ENCODE measurements at places on chromosomes 6 and 20.
A peak's percentile ranks its signal among the peaks of the same experiment; 100 is the strongest.

DNA sequence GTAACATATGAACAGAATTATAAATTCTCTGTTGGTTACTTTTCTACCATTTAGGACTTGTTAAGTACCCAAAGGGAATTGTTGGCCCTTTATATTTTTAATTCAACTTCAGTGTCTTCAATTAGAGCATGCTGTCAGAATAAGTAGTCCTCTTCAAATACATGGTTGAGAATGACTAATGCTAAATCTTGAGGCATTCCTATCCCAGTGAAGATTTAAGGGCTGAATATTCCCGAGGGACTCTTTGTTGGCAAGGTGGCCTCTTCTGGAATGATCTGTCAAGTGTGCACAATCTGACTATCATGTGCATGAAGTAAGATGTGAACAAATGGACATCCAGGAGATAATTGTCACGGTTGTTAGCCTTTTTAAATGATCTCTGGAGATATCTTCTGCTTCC, 421.7 kb downstream of the BMP2 start:
- no peak for DNase-seq

- DNase-seq: no peak
Observed at GRCh38 chr6:136016228-136017225, 165.0 kb downstream of the PDE7B start.

DNA sequence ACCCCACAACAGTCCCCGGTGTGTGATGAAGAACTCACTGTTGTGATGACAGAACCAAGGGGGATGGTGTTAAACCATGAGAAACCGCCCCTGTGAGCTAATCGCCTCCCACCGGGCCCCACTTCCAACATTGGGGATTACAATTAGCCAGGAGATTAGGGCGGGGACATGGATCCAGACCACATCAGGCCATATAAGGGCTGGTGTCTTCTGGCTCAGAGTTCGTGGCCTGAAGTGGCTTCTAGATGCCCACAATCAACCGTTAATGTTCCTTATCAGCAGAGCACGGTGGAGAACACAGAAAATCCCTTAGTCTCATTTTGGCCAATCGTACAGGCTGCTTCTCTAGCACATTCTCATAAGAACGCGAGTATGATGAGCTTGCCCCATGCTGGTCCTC, 10.9 kb upstream of the MAS1 start:
- no peak for DNase-seq

DNA sequence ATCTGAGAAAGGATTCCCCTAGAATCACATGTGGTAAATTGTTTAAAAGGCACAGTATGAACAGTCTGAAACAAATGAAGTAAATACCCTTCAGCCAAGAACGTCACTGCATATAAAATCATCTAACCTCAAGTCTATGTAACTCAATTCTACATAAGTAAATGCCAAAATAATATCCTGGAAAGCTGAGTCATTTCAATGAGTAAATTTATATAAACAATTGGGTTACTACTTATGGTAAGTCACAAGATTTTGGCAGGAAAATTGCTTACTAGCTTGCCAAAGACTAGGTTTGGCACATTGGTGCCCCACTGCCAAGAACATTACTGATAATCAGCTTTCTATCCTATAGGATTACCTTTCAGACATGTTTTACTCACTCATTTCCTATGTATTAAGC, 8.4 kb downstream of the GMDS start:
- no peak for DNase-seq

GRCh38 chr6:33105916-33106871, 30.4 kb downstream of the HLA-DPB1 start:
- DNase-seq: no peak

GRCh38 chr20:49983848-49984408, 1.1 kb downstream of the SNAI1 start:
- no peak for DNase-seq

DNA sequence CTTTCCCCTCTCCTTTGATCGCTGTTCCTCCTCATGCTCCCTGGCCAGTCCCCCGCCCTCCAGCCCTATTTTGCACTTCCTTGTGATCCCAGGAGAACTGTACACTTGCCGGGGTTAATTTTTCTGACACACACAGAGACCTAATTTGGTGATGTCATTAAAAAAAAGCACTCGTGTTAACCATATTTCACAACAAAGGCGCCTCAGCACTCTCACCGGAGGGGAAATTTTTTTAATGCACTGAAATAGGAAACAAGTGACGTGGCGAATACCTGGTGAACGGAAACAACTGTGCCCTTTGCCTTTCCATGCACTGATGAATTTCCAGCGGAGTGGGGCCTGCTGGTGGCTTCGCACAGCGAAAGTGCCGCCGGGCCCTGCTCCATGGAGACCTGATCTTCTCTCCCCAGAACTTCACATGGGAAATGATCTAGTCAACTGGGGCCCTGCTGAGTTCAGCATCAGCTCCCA, 53.9 kb upstream of the TAGAP start:
- DNase-seq: no peak

DNA sequence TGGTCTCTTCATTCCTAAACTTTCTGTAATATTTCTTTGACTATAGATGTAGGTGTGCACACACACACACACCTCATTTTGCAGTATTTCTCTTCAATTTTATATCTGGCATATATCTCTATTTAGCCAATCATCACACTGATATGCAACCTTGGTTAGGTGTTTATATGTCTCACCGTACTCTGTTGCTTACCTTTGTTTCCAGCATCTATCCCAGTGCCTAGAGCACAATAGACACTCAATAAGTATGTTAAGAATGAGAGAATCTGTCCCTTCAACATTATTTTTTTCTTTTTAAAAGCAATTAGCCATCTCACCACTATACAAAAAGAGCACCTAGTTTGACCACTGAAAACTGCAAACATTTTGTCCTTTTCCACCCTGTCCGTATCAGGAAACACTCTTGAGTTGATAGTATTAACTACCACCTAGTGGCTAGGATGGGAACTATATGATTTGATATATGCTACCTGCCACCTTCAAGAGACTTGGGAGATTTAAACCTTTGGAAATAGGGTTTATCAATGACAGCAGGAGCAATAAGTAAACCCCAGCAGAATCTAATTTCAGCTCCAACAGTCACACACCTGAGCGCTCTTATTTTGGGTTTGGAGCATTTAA, 48.7 kb upstream of the RSPO3 start:
- no peak for DNase-seq

- DNase-seq: no peak
Observed at GRCh38 chr6:105739764-105740163, 336.9 kb upstream of the PREP start.

DNA sequence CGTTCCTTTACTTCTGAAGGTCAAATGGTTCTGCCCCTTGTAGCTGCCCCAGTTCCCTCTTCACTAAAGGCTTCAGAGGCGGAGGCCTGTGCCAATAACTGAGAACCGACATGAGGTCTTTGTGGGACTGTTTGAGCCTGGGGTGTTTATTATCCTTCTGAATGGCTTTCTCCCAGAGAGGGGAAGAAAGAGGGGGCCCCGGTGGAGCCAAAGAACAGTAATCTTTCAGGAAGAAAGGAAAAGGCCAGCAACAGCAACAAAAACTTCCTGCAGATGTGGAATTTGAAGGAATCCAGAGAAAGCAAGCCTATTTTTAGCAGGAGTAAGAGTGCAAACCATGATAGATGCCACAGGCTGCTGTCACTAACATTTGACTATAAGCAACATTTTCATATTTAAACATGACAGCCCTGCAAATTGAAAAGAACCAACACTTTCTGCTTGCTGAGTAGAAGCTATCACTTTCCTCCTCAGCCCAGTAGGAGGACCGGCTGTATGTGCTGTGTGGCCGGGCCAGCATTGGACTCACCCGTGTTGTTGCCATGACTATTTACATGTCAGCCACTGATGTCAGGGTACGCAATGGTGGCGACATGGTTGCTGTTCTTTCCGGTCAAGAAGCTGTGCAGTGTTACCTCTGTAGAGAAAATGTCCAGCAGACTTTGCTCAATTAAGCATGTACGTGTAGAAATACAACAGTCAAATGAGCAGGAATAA, 121.3 kb downstream of the SOBP start:
- DNase-seq: no peak

- no peak for DNase-seq
Observed at GRCh38 chr6:25239059-25239458, 40.1 kb upstream of the CARMIL1 start.

DNA sequence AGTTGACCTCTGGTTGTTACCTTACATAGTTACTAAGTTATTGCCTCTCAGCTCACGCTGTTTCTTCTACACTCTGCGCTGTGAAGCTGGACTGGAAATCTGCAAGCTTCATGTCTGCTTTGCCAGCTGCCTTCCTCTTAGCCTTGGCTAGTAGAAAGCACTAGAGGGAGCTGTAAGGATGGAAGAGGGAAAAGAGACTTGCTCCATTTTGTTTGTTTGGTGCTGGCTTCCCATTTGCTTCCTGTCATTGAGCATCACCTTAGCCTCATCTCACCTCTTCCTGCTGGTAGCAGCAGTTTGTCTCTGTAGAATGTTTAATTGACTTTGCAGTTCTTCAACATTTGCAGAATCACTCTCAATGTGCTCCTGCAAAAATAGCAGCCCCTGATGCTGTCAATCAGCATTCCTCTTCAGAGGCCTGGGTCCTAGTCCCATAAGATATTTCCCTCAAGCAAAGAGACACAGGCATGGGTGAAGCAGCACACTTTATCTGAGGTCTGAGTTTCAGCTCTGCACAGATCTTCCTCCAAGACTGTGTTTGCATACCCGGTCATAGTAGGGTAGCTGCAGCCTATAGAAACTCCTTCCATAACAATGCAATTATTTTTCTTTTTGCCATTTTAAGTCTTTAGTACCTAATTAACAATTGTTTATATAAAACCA, 302.2 kb upstream of the EPHA7 start:
- DNase-seq: no peak

- DNase-seq: no peak
Observed at GRCh38 chr20:33660035-33660684, 2.0 kb upstream of the C20orf144 start.

- DNase-seq: no peak
Observed at GRCh38 chr6:49540614-49541013, 9.9 kb upstream of the C6orf141 start.

GRCh38 chr6:157217198-157217893, 106.0 kb downstream of the TMEM242 start:
- no peak for DNase-seq

DNA sequence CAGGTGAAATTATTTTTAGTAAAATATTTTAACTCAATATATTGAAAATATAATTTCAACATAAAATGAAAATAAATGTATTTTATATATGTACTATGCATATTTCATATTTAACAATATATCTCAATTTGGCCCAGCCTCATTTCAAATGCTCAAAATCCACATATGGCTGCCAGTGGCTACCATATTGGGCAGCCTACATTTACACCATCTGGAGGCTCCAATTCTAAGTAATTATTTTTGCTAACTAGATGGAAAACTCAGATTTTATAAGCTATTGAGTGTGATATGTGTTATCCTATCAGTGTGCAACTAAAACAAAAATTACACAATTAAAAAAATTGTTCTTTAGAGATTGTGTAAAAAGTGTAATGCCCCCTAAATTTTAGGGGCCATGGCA, 96.9 kb downstream of the SOX4 start:
- DNase-seq: no peak

GRCh38 chr6:111430605-111431376, 52.2 kb downstream of the REV3L start:
- DNase-seq: no peak

GRCh38 chr6:35583893-35584688, 71.4 kb upstream of the TULP1 start:
- peak; percentile 77 for DNase-seq

GRCh38 chr6:11279284-11279689, 46.8 kb upstream of the NEDD9 start:
- DNase-seq: peak; percentile 79

- no peak for DNase-seq
Observed at GRCh38 chr6:16837217-16837972, 76.1 kb upstream of the ATXN1 start.

DNA sequence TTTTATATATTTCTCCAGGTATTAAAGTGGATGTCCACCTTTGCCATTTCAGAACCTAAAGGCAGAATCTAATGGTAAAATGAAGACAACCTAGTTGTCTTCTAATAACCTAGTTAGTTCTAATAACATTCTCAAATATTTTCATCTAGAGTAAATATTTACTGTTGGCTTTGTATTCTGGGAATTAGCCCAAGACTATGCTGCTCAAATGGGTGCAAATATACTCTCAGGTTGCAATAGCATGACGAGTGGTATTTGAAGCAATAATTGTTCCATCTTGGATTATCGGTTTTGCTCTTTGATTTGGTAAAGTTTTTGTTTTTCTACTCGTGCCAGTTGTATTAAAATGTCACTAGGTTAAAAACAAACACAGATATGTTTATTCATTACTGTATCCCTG, 21.0 kb upstream of the RSPH4A start:
- no peak for DNase-seq

- DNase-seq: peak; percentile 82
Observed at GRCh38 chr20:50191065-50191543, 474 bp downstream of the CEBPB start.

DNA sequence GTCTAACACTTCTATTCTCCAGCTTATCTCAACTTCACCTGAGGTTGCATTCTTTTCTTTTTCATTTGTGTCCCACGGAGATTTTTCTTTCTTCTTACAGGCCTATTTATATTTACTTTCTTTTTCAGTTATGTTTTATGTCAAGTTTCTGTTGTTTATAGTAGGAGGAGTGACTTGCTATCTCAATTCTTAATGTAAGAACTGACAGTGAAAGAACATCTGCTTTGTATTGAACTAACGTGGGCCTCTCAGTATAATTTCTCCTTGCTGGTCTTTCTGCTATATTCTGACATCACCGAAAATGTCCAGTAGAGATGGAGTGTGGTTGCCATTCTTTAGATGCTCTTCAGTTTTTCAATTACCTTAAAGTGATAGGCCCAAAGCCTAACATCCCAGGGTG, 521.7 kb downstream of the EPM2A start:
- no peak for DNase-seq

GRCh38 chr6:24257282-24257681, 100.6 kb downstream of the DCDC2 start:
- DNase-seq: no peak

GRCh38 chr20:34557936-34558319, 590 bp upstream of the MAP1LC3A start:
- no peak for DNase-seq

GRCh38 chr20:21432911-21433310, 35.6 kb upstream of the NKX2-4 start:
- DNase-seq: no peak

DNA sequence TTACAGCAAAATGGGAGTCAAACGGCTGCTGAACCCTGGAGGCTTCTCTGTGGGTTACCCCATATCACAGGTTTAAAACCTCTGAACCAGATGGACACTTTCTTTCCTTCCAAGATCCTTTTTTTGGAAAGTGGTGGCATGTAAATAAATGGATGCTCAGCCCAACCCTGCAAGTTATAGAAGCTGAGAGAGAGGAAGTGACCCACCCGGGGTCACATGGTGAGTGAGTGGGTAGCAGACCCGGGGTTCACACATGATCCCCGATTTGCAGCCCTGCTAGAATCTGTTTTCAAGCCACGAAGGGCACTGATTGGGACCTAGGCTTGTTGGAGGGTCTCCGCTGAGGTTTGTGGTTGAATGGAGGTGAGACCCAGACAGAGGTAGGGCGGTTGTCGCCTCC, 32.0 kb downstream of the SIRPA start:
- no peak for DNase-seq

- no peak for DNase-seq
Observed at GRCh38 chr6:170292407-170293158, 1.7 kb upstream of the DLL1 start.

GRCh38 chr6:9178071-9178470, 742.7 kb upstream of the SLC35B3 start:
- DNase-seq: no peak

GRCh38 chr6:73768558-73768957, 72.6 kb downstream of the CD109 start:
- DNase-seq: no peak

Data from sciatic nerve (tissue), 2 donors.